ENCODE measurements at places on chromosomes 1 and 21.

DNA sequence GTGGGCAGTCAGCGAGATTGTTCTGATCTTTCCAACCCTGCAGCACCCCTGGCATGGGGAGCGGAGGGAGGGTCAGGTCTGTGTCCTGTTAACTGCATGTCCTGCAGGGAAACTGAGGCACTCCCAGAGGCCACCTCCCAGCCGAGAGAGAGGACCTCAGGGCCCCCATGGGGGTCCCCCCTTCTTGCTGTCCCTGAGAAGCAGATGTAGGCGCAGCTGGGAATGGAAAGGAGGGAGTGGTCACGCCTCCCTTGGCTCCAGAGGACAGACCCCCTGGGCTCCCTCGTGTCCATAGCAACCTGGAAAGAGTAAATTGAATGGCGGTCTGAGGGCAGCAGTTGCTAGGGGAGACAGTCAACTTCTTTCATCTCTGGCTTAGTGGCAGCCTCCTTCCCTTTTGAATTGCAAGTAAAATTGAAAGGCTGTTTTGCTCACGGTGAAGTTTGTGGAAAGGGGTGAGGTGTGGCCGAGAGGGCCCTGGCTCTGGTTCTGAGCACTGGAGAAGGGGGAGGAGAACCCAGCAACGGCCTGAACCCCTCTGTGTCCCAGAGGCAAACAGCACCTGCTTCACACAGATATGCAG lies 4.9 kb downstream of the CROCC start:
- no peak for DNase-seq

DNA sequence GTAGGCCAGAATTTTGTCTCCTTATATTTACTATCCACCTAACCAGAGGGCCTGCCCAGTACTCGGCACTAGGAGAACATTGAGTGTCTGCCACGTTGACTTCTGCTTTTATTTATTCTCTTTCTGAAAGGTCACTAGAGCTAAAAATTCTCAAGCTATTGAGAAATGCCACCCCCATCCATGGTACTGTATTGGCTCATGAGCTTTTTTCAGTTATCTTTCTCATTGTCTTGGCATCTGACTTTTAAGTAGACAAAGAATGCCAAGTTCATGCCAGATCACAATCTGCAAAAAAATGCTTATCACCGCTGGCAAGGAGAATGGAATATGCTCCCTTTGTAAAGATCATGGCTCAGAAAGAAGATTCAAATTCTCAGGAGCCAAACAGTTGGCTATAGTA lies 49.8 kb upstream of the MROH9 start:
- no peak for DNase-seq

DNA sequence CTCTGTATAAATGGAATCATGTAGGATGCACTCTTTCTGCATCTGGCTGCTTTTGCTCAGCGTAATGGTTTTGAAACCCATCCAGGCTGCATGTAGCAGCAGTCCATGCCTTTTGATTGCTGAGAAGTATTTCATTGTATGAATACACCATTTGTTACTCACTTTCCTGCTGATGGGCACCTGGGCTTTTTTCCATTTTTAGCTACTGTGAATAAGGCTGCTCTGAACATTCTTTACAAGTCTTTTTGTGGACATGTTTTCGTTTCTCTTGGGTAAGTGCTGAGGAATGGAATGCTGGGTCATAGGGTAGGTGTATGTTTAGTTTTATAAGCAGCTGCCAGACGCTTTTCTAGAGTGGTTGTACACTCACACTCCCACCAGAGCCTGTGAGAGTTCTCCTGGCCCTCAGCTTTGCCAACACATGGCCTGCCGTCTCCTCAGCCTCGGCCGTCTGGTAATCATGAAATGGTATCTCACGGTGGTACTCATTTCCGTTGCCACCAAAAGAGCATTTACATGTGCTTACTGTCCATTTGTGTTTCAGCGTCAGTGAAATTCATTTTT lies 22.7 kb downstream of the SLX9 start:
- DNase-seq = peak; percentile 22

GRCh38 chr21:44920694-44921604 lies at the start of gene ITGB2:
TSS of gene ITGB2 (minus strand) at chr21:44920899. CDS start at chr21:44910782, 10,117 bp downstream.
- DNase-seq = no peak

- peak; percentile 74 for DNase-seq
Measured at GRCh38 chr1:228490120-228491078, 3.2 kb downstream of the RNF187 start.

DNA sequence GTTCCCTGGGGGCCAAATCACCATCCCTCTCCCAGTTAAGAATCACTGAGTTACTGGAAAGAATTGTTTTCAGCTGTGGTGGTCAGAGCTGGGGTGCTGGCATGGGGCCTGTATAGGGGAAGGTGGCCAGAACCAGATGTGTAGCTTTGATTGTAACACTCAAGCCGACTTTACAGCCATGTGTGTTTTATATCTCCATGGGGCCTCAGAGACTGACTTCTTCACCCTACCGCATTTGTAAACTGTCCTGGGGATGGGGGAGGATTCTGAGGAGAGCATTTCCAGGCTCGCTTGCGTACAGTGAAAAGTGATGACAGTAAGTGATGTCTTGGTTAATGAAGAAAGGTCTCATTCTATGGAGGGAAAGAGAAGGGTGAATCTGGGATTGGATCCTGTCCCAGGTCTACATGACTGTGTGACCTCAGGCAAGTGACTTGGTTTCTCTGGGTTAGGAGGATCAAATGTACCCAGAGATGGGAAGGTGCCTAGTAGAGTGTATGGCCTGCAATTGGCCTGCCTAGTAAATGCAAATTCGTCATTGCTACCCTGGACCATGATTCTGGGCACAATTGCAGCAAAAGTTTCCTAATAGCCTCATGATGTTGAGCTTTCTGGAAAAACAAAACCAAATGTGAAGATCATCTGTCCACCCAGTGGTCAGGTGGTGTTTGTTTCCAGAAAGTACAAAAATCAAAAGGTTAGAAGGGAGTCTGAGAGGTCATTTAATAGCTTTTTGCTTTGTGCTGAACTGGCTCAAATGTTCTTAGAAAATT lies 49.7 kb upstream of the RCC2 start:
- no peak for DNase-seq

DNA sequence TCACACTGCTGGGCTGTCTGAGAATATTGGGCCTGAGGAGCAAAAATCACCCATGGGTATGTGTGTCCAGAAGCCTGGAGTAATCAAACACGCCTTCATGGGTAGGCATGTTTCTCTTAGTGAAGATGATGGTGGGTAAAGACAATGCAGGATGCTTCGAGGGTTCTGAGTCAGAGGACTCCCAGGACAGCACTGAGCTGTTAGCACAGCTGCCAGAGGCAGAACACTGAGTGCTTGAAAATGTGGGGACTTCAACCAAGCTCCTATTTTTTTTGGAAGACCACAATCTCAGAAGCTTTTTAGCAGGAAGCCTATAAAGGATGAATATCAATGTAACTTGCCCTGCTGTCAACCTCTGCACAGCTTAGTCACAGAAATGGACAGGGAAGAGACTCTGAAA lies 7.9 kb upstream of the NT5C1A start:
- no peak for DNase-seq

DNA sequence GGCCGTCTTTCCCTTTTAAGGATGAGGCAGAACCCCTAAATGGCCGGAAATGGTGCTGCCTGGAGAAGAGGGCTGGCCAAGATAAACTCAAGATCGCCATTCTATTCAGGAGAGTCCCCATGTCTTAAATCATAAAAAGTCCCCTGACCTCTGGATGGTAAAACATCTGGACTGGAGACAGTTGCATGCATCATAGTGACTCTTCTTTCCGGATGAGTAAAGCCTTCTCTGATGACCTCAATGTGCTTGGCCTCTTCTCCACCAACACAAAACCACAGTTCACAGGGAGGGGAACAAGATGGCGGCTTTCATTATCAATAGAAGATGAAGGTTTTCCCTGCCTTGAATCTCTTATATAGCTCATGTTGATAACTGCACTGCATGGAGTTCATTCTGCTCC lies 27.5 kb upstream of the H6PD start:
- DNase-seq = no peak

GRCh38 chr1:226950871-226951270 lies 10.8 kb downstream of the COQ8A start:
- DNase-seq = no peak

- DNase-seq = no peak
Measured at GRCh38 chr1:243844186-243844585, 5.9 kb downstream of the AKT3 start.

GRCh38 chr1:176043537-176043936 lies 163.5 kb downstream of the COP1 start:
- DNase-seq = no peak

- no peak for DNase-seq
Measured at GRCh38 chr1:54340878-54341277, 65.3 kb downstream of the SSBP3 start.

DNA sequence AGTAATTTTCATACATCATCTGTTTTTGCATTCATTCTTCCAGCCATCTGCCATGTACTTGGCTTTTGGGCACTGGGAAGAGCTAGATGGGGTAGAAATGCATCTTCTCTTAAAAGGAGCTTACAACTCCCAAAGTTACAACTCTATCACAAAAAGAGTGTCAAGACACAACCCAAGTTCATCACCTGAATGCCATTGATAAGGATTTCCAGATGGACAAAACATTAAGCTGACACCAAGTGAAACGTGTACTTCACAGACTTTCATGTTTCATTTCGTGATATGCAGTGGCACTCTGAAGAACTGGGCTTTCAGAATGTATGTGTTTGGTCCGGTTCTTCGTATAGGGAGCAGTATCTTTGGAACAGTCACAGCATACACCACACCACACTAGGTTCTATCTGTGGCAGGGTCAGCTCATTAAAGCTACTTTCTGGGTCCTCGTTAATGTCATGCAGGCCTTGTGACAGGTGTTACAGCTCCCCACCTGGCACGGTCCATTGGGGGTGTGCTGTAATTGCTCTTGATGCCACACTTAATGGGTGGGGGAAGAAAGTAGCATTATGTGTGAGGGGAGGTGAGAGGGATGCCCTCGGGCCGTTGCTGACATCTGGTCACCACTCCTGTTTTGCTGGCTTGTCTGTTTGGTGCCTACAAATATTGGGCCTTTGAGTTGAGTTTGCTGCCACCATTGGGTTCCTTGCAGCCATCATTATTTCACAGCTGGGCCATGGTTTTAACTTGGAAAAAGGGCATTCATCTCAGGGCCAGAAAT lies 164.9 kb downstream of the NFIA start:
- no peak for DNase-seq

DNA sequence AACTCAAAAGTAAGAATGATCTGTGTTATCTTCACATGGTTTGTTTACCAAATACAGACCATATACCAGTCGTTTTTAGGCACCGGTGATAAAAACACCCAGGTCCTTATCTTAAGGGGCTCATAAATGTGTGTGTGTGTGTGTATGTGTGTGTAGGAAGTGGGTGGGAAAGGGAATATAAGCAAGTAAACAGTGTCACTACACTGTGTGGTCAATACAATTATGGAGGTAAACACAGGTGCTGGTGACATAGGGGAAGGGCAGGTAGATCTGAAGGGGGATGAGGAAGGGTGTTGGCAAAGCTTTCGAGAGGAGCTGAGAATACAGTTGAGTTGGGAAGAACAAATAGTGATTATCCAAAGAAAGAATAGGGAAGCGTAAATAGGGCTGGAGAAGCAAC lies 19.1 kb upstream of the MRPS6 start:
- no peak for DNase-seq

GRCh38 chr1:178134061-178134460 lies 40.2 kb downstream of the RASAL2 start:
- no peak for DNase-seq

DNA sequence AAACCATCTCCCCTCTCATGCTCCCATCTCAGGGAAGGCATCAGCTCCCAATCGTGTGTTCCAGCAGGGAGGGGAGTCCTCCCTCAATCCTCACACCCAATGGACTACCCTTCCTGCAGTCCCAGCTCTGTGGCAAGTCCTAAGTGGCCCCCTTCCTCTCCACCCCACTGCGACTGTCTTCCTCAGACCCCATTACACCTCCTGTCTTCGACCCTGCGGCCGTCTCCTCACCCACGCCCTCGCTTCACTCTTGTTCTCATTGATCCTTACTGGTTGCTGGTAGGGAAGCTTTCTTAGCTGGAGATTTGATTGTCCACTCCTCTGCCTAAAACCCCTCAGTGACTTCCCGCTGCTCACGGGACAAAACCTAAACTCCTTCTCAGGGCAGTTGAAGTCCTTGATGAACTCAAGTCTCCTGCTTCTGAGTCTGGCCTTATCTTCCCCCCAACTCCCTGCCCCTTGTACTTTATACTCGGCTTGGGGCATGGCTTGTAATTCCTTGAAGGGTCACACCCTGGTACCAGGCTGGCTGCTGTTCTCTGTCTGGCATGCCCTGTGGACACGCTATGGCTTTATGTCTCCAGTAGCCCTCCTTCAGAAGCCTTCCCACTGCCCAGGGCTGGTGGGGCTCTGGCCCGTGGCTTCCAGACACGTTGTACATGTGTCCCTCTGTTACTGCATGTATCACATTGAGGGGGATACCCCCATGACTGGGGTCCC lies 2.3 kb upstream of the EPS8L3 start:
- DNase-seq = no peak

- DNase-seq = no peak
Measured at GRCh38 chr1:205774198-205775014, 876 bp downstream of the RAB29 start.

- DNase-seq = no peak
Measured at GRCh38 chr1:235854347-235854746, 12.4 kb downstream of the LYST start.

DNA sequence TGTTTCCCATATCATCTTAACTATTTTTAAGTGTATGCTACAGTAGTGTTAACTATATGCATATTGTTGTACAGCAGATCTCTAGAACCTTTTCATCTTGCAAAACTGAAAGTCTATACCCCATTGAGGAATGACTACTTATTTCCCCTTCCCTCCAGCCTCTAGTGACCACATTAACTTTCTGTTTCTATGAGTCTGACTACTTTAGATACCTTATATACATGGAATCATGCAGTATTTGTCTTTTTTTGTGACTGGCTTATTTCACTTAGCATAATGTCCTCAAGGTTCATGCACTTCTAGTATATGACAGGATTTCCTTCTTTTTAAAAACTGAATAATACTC lies 96.5 kb upstream of the BTG3 start:
- no peak for DNase-seq

GRCh38 chr1:53639996-53640700 lies 98.8 kb downstream of the GLIS1 start:
- no peak for DNase-seq

DNA sequence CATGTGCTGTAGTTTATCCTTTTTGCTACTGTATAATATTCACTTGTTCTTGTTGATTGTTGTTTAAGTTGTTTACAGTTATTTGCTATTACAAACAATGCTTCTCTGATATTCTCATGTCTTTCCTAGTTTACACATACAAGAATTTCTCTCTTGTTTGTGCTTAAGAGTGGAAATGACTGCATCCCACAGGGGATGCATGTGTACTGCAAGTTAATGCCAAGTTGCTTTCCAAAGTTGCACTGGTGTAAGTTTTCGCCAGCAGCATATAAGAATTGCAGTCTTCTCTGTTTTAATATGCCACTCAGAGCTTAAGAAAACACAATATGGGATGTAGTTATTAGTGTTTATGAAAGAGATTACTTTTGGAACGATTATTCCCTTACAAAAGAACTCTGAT lies 97.7 kb downstream of the NEK7 start:
- no peak for DNase-seq

GRCh38 chr1:16246961-16247360 lies 10.0 kb upstream of the CPLANE2 start:
- DNase-seq = no peak

Measured in NCI-H1694 treated with DMSO at 0.1 percent for 48 hours (cell line).